Breast epithelium (tissue), 4 donors: ENCODE measurements at places on chromosomes 3 and 15. TPM values are rescaled to one million over a fixed set of nuclear protein-coding genes. Genes with fewer than 3 reads are reported as not detected.

GRCh38 chr3:51954105-51954504, 1.1 kb upstream of the GPR62 start:
- DNase-seq, result no peak

Gene SRGAP3
- 19.0 TPM for total RNA-seq

DNA sequence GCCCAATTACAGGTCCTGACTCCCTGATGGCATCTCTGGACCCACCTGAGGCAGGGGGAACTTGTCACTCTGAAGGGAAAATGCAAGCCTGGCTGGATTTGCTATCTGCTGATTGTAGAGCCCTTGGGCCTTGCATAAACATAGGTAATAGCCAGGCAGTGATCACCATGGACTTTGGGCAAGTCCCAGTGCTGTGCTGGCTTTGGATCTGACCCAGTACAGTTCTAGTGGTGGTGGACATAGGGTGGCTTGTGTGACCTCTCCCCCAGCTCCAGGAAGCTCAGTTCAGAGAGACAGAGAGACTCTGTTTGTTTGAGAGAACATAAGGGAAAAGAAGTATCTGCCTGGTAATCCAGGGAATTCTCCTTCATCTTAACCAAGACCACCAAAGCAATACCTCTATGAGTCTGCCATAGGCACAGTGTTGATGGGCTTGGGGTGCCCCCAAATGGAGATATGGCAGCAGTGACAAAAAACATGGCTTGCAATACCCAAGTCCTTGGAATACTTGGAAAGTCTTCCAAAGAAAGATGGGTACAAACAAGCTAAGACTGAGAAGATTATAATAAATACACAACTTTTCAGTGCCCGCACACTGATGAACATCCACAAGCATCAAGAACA, 348.5 kb downstream of the PYDC2 start:
- DNase-seq, result no peak

Gene CYP1A2
- total RNA-seq, result not detected

DNA sequence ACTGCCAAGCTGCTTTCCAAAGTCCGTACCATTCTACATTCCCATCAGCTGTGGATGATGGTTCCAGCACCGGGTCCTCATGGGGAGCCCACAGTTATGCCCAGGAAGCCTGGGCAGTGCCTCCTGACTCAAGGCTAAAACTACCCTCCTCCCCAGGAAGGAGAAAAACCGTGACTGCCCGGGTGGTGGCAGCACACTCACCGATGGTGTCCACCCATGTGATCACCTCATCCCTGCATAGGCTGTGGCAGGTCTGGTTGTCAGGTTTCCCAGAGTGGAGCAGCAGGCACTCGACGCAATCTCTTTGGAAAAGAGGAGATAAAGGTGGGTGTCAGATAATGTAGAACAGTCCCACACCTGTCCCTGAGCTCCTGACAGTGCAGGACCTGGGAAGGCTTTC, 38.6 kb downstream of the UMPS start:
- DNase-seq, result no peak

- DNase-seq, result no peak
Measured at GRCh38 chr3:114855839-114856238, 291.2 kb downstream of the ZBTB20 start.

Gene GPR62
- not detected for total RNA-seq

Gene PCYT1A
- total RNA-seq, result 92.0 TPM

Gene CCDC33
- 0.33 TPM for total RNA-seq

GRCh38 chr15:36729418-36729817, 150.0 kb downstream of the CDIN1 start:
- no peak for DNase-seq
